ENCODE measurements at places on chromosomes 2 and 18.
A peak's percentile ranks its signal among the peaks of the same experiment; 100 is the strongest.

DNA sequence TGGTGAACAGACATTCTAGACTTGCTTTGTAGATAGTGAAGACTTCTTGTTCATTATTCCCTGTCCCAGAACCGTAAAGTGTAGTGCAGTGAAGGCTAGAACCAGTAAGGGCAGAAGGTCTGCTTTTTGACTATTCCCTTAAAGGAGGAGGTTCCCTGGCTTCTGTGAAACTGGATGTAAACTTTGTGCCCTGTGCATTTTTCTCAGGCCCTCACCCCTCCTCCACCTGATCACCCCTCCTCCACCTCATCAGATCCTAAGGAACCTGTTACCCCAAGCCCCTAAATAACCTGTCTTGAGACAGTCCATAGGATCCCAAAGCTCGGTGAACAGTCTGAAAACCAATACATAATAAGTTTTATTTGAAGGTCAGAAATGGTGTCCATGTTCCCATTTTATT, 33.7 kb downstream of the SFT2D3 start:
- DNase-seq, result no peak

DNA sequence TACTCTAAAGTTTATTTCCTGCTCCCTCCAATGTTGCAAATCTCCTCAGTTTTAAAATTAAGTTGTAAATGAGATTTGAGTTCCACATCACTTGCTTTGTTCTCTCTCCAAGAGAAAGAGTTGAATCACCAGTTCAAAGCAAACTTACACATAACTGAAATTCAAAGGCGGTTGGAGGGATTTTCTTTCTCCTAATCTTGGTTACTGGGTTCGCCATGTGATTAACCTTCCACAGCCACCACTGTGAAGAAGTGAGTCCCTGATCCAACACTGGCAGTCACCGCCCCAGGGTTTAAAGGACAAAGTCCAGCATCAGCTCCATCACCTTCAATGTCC, 247.1 kb downstream of the MYCN start:
- no peak for DNase-seq

GRCh38 chr2:99278793-99279291, 22.2 kb downstream of the LYG1 start:
- peak; percentile 70 for DNase-seq

DNA sequence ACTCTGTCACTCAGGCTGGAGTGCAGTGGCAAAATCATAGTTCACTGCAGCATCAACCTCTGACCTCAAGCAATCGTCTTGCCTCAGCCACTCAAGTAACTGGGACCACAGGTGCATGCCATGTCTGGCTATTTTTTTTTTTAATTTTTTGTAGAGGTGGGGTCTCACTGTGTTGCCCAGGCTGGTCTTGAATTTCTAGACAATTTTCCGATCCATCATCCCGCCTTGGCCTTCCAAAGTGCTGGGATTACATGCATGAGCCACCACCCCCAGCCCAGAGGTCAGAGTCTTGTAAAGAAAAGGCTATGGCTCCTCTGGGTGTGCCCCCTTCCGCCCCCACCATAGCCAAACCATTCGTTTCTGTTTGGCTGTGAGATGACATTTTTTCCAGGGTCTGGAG, 13.1 kb upstream of the TMBIM1 start:
- no peak for DNase-seq

DNA sequence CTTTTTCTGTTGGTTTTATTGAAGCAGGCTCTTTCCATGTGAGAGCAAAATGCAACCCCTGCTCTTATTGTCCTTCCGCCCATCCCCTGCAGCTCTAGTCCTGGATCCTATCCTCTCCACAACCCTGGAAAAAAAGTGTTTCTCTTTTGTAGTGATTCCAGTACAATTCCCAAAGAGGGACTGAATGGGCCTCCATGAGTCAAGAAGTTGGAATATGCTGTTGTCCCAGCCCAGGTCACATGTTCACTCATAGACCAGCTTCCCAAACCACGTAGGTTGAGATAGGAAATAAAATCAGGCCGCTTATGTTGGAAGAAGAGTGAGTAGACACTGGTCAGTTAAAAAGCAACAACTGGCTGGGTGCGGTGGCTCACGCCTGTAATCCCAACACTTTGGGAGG, 39.4 kb downstream of the CPO start:
- no peak for DNase-seq

GRCh38 chr2:123670286-123670685, 354.8 kb upstream of the CNTNAP5 start:
- DNase-seq, result no peak

- no peak for DNase-seq
Observed at GRCh38 chr18:48567388-48567787, 28.6 kb downstream of the CTIF start.

GRCh38 chr2:104049438-104049837, 804.5 kb upstream of the POU3F3 start:
- no peak for DNase-seq
